ENCODE measurements at places on chromosomes 5 and 9.

- DNase-seq: no peak
These were observed 49.2 kb downstream of the IRX2 start for GRCh38 chr5:2702096-2702879.

- peak; percentile 96 for DNase-seq
These were observed 3.0 kb upstream of the FAM13B start for GRCh38 chr5:138035605-138036537.

DNA sequence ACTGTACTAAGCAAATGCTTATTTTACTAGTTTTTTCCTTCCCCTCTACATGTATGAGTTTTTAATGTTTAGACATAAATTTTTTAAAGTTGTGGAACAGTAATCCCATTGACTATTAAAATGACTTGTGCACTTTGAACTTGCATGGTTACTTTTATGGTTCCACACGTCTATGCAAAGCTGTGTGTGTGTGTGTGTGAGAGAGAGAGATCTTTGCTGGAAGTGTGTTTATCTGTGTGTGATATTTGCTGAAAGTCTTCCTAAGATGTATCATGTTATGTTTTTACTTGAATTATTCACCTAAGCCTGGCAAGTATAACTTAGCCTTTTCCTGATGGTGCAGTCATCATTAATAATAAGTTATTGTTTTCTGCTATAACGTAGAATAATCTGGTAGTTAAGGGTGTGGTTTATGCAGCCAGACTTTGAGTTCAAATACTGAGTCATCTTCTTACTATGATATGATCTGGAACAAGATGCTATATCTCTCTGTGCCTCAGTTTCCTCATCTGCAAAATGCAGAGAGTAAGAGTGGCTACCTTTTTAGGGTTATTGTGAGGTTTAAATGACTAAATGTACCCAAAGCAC, 138.6 kb downstream of the SMARCA2 start:
- DNase-seq: no peak

- no peak for DNase-seq
These were observed 219.2 kb upstream of the RAI14 start for GRCh38 chr5:34436761-34437501.

DNA sequence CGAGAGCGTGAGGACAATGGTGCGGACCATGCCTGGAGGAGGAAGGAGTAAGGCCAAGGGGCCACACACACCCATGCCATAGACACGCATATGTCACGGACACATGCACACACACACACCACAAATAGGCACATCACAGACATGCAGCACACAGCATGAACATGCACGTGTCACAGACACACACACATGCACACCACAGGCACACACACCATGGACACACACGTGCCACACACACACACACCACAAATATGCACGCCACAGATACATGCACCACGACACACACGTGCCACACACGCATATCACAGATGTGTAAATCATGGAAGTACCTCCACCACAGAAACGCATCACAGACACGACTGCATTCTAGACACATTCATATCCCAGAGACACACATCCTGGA, 16.7 kb downstream of the TERT start:
- DNase-seq: no peak

Data from adipocyte (in vitro differentiated cells).